ENCODE measurements at places on chromosomes 1 and 21. TPM values are rescaled to one million over a fixed set of nuclear protein-coding genes. Genes with fewer than 3 reads are reported as not detected.

The MSH4 gene
- total RNA-seq = 0.55 TPM

The RPTN gene
- not detected for total RNA-seq

The NUF2 gene
- 19.6 TPM for total RNA-seq

The BMP8A gene
- 0.67 TPM for total RNA-seq

The FMO2 gene
- not detected for total RNA-seq

The PAFAH2 gene
- 12.8 TPM for total RNA-seq

The RIPPLY3 gene
- 18.9 TPM for total RNA-seq

The CFAP107 gene
- 2.8 TPM for total RNA-seq

The BSND gene
- not detected for total RNA-seq

The S100A11 gene
- total RNA-seq = 142 TPM

The UBXN10 gene
- 2.8 TPM for total RNA-seq

The ABCB10 gene
- total RNA-seq = 27.9 TPM

The SORT1 gene
- 110 TPM for total RNA-seq
